ENCODE measurements at places on chromosomes 7 and 10. TPM values are rescaled to one million over a fixed set of nuclear protein-coding genes. Genes with fewer than 3 reads are reported as not detected.

- no peak for DNase-seq
These were observed 95.3 kb downstream of the WDR11 start for GRCh38 chr10:120946497-120946896.

- no peak for DNase-seq
These were observed 81.8 kb downstream of the SGMS1 start for GRCh38 chr10:50541921-50542320.

GRCh38 chr7:85710960-85711359 lies 524.1 kb upstream of the SEMA3D start:
- DNase-seq = no peak

Gene ZNF727
- not detected for total RNA-seq

Gene BAIAP2L1
- total RNA-seq = not detected

Gene GNGT1
- not detected for total RNA-seq

DNA sequence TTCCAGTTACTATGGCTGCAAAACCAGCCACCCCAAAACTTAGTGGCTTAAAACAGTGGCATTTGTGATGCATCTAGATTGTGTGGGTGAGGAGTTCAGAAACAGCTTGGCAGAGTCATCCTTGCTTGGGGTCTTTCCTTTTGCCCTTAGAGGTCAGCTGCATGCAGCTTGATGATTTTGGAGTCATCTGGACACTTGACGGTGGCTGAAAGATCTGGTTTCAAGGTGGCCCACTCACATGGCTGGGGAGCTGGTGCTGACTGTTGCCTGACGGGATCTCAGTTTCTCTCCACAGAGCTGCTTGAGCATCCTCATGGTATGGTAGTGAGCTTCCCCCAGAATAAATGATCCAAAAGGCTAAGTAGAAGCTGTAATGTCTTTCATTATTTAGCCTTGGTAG lies 191.3 kb upstream of the GALNT17 start:
- DNase-seq = no peak

- no peak for DNase-seq
These were observed 2.0 kb downstream of the POR start for GRCh38 chr7:75916685-75917634.
